ENCODE measurements at places on chromosomes 3 and 15. TPM values are rescaled to one million over a fixed set of nuclear protein-coding genes. Genes with fewer than 3 reads are reported as not detected.

DNA sequence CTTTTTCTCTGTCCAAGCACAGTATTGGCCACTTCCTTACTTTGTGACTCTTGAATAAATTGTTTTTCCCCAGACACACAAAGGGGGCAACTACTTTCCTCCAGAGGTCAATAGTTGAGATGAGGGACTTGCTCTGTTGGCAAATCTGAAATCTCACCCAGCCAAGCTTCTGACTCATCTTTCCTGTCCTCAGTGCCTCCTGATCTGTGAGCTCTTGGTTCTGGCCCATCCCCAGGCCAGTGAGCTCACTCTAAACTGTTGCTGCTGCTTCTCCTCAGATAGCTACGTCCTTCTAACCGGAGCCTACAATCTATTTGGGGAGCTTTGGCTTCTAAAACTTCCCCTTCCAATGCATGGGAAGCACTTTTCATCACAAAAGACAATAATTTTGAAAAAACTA lies 50.0 kb upstream of the NMD3 start:
- no peak for DNase-seq

DNA sequence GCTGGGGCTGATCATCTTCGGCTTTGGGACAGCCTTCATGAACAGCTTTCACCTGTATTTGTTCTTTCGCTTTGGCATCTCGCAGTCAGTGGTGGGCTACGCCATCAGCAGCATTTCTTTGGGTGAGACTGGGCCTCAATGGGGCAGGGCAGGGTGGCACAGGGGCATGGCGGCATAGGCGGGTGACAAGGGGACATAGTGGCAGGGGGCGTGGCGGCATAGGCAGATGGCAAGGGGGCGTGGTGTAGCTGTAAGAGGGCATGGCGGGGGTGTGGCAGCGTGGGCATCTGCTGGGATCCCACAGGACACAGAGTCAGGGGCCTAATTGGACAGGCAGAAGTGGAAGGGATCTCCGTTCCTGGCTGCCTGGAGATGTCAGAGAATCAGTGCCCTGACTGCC lies 25.5 kb downstream of the SLC22A14 start:
- DNase-seq: no peak

- no peak for DNase-seq
Observed at GRCh38 chr3:23751212-23751723, 54.5 kb upstream of the UBE2E1 start.

TRPM1 gene
- not detected for total RNA-seq

Data from activated CD4-positive, alpha-beta T cell treated with anti-CD3 and anti-CD28 coated beads, Interleukin-2, amount 10 ng/mL, durations not matched to agents 24 days and 14 days (primary cell).